Mucosa of descending colon (tissue), 3 donors: ENCODE measurements at places on chromosomes 4 and X. TPM values are rescaled to one million over a fixed set of nuclear protein-coding genes. Genes with fewer than 3 reads are reported as not detected.

- no peak for DNase-seq
Observed at GRCh38 chr4:5037553-5038551, 13.4 kb upstream of the STK32B start.

MFAP3L gene
- 10.8 TPM for total RNA-seq

PNMA6F gene
- total RNA-seq: not detected

DNA sequence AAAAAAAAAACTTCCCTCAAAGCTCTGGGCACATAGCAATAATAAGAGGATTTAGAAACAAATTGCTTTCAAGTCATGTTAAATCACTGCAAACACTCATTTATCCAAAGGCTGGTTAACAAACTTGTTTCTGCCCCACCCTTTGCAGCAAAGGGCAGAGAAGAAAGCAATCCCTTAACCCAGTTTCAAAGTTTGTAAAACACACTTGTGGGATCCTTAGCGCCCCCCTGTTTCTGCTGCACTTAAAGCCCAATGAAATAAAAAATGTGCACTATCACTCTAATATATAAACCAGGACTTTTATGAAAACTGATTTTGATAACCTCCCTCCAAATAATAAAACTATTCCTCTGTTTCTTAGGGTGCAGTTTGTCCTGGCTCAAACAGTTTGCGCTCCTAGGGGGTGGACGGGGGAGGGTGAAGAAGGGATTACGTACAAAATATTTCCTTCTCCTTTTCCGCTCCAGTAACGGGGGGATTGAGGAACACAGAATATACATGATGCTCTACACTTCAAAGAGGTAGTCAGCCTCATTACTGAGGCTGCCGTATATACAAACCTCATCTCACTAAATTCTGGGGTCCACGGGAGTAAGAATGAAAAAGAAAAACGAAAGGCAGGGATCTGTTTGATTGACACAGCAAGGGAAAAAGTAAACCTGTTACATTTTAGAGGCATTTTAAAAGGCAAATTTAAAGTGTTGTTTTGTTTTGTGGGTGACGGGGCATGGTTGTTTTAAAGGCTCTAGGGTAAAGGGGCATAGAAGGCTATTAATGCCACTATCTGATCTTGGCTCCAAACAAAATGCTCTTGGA is 3.1 kb upstream of the PCDH10 start:
- DNase-seq: no peak

TKTL2 gene
- not detected for total RNA-seq

ATXN3L gene
- not detected for total RNA-seq

- DNase-seq: no peak
Observed at GRCh38 chr4:119955256-119955655, 111.4 kb downstream of the MAD2L1 start.
